GM04503 (cell line): ENCODE measurements at places on chromosomes 3 and 15.

DNA sequence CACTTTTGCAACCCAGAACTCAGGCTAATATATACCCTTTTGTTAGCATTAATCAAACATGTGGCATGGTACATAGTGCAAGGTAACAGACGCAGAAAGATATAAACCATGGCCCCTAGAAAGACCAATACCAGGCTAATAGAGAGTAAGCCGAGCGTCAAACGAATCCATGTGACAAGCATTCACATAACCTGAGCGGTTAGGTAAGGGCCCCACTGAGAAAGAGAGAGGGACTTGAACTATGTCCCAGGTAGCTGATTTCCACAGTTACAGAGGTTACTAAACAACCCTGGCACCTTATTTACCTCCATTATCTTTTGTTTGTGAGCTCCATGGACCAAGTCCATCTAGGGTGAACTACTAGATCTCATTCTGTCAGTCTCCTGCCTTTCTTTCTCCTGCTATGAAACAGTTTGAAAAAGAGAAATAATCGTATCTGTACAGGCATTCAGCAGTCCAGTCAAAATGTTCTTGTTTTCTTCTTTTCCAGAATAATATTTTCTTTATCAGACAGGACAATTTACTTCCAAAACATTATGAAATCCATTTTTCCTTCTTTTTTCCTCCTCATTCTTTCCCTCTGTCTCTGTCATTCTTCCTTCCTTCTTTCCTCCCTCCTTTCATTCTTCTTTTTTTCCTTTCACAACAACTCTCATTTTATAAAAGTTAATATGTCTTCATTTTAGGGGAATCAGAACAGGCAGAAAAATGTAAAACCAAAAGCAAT, 30.5 kb upstream of the TNFSF10 start:
- no peak for DNase-seq

DNA sequence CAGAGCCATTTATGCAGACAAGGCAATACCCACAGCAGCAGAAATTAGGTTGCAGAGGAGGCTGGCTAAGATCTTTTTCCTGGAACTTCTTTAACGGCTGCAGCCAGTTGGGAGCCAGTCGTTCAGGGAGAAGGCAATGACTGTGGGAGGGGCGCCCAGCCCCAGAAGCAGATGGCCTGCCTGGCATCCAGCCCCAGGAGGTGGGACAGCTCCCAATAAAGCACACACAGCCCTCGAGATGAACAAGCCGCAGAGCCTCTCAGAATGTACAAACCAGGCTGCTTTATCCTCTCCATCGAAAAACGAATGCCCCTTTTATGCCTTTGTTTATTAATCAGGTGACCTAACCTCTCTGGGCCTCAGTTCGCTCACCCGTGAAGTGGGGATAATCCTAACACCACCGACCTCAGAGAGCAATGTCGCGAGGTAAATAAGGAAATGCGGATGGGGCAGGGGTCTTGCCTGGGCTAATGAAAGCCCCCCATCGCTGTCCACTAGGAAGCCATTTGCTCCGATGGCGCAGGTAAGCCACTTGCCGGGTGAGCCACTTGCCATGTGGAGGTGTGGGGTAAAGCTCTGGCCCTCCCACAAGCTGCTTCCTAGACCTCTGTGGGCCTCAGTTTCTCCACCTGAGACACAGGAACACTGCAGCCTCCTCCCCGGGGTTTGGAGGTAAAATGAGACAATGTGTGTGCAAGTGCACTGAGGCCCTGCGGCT, 35.8 kb downstream of the MGLL start:
- DNase-seq: no peak

GRCh38 chr3:174784206-174784934, 74.8 kb upstream of the NAALADL2 start:
- no peak for DNase-seq

GRCh38 chr3:117356091-117356705, 646.6 kb downstream of the TUSC7 start:
- no peak for DNase-seq

- DNase-seq: peak; percentile 14
Measured at GRCh38 chr3:192986379-192986778, 68.7 kb upstream of the MB21D2 start.

DNA sequence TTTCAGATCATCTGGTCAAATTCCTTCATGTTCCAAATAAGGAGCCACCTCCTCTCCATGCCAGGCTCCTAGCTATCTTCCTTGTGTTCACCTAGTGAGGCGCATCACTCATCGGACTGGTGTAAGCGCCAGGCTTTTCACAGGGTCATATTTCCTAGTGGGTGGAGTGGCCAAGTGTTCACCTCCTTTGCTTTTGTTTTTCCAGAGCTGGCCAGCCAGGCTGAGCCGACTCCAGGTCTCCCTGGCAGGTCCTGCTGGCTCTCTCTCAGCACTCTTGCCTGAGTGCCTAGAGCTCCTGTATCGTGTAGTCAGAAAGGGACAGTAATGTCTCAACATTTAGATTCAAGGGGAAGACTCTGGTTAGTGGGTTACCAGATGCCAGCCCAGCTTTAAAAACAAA, 31.0 kb downstream of the HEG1 start:
- DNase-seq: no peak

DNA sequence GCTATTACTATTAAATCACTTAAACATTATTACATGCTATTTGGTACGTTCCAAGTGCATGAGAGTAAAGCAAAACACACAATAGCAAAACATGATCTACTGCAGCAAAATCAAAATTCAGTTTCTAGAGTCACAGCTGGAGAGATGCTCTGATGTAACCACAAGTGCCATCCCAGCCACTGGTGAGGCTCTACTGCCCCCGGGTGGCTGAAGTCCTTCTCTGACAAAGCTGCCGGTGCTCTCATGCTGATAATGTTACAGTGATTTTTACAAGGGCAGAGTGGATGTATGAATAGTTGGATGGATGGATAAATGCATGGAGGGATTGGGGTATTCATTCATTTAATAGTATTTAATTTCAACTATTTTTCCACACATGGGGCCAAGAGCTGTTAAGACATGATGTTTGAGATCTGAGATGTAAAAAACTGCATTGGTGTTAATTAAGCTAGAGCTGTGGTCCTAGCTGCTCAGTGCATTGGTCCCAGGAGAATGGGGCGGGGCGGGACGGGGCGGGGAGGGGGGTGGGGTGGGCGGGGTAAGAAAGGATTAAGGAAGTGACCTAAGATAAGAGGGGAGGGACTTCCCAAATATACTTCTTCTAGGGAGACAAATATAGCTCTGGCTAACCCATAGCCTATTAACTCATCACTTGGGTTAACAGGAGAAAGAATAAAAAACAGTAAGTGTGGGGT, 5.3 kb upstream of the SPESP1 start:
- DNase-seq: peak; percentile 27

GRCh38 chr3:191358929-191359328, 28.6 kb upstream of the UTS2B start:
- DNase-seq: no peak

- DNase-seq: no peak
Measured at GRCh38 chr3:12446298-12446697, 38.0 kb upstream of the TSEN2 start.
